ENCODE measurements at places on chromosomes 6 and 20.

DNA sequence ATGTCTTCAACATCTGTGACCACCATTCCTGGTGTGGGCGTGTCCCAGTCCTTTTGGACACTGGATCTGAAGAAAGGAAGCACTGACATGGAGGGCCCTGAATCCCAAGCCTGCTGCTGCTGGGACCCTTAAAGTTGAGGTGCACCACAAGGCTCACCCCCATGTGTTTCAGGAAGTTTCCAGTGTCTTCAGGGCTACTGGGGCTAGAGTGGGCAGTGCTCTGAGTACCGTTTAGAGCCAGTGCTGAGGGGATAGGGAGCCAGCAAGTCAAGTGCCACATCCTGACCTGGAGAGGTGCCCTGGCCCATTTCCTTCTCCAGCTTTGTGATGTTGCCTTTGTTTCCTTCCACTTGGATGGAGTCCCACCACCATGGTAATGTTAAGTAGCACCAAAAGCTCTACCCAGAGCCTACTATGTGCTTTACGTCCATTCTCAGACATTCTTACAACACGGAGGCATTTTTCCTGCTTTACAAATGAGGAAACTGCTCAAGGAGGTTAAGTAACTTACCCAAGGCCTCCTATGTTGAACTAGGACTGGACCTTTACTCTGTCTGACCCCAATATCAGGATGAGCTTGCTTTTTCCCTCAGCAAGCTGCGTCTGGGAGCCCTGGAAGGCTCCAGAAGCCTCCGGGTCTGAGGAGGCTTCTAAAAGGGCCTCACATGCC lies 552 bp upstream of the DEF6 start:
- DNase-seq = no peak

DNA sequence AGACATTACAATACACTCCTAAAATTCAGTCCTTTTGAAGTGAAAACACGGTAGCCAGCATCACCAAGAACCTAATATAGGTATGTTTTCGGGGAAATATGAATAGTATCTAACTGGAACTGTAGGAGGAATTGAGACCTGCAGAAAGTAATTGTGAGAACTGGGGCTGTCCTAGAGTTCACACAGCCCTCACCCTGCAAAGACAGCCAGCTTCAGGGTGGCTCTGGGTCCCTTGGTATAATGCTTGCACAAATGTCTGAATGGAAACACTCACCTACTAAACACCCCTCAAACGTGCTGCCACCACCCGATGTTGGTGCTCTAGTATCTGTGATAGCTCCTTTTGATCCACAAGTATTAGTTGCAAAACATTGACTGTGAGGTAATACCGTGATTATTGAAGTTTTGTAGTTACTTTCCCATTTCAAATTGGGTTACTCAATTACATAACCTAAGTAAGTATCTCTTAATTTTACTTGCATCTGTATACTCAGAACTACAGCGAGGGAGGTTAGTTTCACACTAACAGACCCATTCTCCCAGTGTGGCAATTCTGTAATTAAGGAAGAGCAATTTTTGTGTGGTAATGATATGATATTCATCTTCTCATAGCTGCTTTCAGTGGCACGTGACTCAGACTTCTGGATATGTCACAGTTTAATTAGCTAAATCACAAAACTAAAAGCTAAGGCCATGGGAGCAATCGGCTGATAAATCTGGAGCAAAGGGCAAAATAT lies 129.5 kb downstream of the INSM1 start:
- DNase-seq = no peak

GRCh38 chr20:36150847-36151539 lies 3.5 kb upstream of the EPB41L1 start:
- DNase-seq = no peak

DNA sequence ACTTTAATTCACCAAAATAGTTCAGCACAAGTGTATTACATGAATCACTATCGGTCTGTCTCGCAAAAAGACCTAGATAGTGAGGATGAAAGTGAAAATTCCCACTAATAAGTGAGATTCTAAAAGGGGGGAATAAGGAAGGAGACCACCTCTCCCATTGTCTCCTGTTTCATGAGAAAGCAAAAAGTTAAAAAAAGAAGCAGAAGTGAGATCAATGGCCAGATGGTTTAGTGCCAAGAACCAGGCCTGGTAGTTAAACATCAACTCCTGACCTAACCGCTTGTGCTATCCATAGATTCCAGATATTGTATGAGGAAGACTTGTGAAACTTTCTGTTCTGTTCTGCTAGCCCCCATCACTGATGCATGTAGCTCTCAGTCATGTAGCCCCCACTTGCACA lies 293.0 kb downstream of the RNGTT start:
- DNase-seq = no peak

DNA sequence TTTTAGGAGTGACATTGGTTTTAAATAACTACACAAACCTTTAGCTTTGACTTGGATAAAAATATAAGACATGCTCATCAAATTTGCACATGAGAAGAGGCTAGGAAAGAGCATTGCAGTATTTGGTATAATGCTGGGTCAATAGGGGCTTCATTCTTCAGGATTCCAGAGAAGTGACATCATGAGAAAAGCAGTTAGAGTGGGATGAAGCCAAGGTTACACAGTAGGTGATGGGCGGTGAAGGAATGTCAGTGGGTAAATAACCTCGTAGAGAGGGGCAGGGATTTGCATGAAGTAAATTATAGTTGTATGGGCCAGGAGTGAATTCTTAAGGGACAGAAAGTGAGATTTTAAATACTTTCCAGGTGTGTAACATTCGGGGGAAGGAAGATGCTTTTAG lies 216.2 kb downstream of the RFPL4B start:
- DNase-seq = peak; percentile 32

DNA sequence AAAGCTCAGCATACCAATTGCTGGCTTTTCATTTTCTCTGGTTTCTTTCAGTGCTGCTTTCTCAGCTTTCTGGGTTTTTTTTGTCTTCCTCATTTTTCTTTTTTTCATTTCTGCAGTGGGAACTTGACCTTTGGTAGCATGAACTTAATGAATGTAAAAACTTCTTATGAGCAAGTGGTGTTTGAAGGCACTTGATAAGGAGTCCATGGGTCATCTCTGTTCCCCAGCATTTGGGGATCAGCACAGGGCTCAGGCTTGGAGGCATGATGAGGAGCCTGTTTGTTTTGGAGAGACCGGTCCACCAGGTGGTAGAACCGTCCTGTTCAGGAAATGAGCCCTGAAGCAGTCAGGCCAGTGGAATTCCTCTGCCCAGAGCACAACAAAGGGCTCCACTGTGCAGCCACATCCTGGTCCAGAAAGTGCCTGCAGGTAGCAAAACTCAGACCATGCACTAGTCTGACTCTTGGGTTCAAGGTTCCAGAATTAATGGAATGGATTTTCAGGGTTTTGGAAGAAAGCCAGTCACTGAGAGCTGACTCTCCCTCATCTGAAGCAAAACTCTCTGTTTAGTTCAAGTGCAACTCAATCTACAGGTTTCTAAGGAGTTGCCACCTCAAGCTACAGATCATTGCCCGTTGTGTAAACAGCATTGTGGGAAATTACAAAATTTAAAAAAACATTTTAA lies 52.3 kb upstream of the ADGRF1 start:
- DNase-seq = no peak

DNA sequence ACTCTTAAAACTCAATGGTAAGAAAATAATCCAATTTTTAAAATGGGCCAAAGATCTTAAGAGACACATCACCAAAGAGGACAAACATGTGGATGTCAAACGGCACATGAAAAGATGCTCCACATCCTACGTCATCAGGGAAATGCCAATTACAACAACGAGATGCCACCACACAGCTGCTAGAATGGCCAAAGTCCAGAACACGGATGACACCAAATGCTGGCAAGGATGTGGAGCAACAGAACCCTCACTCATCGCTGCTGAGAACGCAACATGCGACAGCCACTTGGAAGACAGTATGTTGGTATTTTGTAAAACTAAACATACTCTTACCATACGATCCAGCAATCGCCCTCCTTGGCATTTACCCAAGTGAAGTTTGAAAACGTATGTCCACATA lies 132.8 kb upstream of the CDH4 start:
- DNase-seq = no peak

DNA sequence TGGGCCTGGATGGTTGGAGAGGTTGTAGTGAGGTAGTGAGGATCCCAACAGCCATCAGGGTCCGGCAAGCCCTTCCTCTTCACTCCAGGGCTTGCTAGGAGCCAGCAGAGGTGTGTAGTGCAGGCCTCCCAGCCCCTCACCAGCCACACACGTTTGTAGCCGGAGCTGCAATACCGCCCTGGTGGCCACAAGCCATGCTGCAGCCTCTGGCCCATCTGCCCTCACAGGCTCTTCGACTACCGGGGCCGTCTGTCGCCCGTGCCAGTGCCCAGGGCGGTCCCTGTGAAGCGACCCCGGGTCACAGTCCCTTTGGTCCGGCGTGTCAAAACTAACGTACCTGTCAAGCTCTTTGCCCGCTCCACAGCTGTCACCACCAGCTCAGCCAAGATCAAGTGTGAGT lies 36.4 kb downstream of the EIF2S2 start:
- DNase-seq = no peak

- DNase-seq = no peak
Measured at GRCh38 chr6:142821164-142821716, 123.7 kb downstream of the HIVEP2 start.

GRCh38 chr6:74765486-74765885 lies 440.4 kb downstream of the COL12A1 start:
- no peak for DNase-seq

DNA sequence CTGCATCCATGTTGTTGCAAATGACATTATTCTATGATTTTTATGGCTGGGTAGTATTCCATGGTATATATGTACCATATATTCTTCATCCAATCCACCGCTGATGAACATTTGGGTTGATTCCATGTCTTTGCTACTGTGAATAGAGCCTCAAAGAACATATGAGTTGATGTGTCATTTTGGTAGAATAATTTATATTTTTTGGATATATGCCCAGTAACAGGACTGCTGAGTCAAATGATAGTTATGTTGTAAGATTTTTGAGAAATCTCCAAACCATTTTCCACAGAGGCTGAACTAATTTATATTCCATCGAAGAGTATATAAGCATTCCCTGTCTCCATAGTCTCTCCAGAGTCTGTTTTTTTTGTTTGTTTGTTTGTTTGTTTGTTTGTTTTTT lies 1373.5 kb downstream of the GRIK2 start:
- DNase-seq = no peak

DNA sequence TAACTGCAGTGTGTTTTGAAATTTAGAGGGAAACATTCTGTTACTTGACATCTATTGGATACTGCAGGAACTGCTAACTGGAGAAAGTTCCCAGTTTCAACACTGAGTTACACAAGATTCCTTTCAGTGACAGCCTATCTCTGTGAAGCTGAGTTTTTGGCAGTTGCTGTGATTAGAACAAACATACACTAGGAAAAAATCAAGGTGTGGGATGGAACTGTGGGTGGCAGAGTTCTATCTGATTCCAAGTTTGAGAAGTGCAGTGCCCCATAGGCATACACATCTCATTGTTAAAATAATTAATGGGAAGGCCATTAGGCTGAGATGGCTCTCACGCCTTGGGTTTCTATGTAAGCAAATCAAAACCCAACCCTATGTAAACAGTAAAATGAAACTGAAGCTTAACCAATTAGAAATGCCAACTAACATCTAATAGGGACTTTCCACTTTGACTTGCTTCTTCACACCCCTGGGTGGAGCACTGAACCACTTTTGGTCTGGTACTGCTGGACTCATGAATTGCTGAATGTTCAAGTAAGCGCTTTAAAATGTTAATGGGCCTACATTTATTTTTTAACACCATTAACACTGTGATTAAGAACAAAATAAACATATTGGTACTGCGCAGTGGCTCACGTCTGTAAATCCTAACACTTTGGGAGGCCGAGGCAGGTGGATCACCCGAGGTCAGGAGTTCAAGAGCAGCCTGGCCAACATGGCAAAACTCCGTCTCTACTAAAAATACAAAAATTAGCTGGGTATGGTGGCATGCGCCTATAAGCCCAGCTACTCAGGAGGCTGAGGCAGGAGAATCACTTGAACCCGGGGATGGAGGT lies 55.2 kb upstream of the TBC1D7 start:
- no peak for DNase-seq

DNA sequence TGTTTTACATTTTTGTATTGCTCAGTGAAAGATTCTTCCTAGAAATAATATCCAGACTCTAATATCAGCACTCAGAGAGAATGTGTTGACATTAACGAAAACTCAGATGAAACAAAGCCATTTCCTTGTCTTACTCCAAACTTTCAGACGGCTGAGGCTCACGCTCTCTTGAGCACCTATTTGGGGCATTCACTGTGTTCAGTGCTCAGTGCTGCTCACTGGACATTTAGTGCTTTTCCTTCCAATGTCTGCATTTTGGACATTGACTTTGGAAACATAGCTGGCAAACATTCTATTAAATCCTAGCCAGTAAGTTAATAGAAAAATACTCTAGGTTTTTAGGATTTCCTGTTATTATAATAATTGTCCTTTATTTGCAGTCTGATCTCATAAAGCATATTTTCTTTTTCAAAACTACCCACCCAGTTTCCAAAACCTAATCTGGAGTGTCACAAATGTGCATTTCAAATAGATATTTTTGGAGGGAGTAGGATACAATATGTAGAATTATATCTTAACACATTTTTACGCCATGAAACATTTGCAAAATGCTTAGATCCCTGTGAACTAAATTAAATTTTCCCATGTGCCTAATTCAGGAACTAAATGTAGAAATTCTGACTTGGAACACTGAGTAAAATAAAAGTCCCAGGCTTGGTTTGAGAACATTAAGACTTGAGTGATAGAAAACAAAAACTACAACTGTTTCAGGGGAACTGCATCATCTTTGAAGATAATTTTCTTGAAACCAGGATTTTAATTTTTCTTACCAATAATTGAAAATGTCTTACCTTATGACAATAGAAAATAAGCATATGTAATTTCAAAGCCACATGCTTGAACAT lies 91.7 kb upstream of the B3GAT2 start:
- DNase-seq = no peak

GRCh38 chr6:89066940-89067646 lies 13.5 kb upstream of the PNRC1 start:
- no peak for DNase-seq

GRCh38 chr6:14276071-14276470 lies 158.5 kb downstream of the CD83 start:
- DNase-seq = no peak

DNA sequence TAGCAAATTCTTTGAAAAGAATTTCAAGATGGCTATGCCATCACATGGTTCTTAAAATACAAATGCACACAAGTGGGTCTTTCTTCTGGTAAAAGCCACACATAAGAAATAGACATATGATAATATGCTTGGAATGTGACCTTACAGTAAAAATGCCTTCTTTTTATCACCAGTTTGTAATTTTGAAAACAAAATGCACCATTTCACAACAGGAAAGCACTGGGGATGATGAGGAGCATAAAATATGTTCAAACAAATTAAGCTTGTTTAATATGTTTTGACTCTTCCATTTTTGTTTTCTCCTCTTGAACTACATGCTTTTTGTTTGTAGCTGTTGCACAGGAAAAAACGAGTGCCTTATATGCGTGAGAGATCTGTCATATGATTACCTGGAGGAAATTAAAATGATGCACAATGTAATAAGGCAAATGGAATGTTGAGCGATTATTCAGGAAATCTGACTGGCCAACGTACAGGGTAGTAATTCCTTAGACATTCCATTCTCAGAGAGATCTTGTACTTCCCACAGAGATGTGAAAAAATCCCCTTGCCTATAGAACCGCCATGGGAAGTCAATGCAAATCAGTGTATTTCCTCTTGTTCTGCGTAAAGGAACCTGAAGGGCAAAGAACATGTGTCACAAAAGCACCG lies 911.6 kb downstream of the TFAP2A start:
- DNase-seq = no peak
